Activated T-helper 1 cell treated with anti-CD3 and anti-CD28 coated beads, Interleukin-2, amount 50 U/mL, for 16 hours (primary cell): ENCODE measurements at places on chromosomes 16 and 17.

GRCh38 chr17:63495491-63495890 lies 18.6 kb downstream of the ACE start:
- DNase-seq, result no peak

DNA sequence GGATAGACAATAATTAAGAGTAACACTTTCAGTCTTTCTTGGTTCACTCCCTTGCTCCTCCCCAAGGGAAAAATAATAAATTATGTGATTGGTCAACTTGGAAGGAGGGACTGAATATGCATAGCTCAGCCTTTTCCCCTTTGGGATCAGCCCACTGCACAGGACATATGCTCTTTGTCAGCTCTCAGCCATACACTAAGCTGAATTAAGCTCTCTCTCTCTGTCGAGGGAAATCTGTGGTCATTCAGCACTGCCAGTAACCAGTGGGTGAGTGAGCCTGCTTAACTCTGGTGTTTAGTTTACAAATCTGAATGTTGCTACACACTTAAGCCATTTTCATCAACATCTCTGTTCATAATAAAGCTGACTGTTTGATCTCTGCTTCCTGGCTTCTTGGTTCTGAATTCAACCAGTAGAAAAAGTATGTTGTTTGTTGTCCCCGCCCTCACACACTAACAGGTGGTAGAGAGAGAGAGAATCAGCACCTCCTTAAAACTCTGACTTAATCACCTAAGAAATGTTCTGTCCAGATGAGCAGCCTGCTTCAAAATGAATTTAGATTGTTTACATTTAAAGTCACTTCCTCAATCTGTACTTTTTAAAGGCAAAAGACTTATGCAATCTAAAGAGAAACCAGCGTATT lies 102.3 kb upstream of the C17orf78 start:
- DNase-seq, result no peak

GRCh38 chr17:57259306-57259705 lies 3.0 kb downstream of the MSI2 start:
- DNase-seq, result no peak

- DNase-seq, result no peak
These were observed 4.4 kb downstream of the MVP start for GRCh38 chr16:29824589-29825144.

DNA sequence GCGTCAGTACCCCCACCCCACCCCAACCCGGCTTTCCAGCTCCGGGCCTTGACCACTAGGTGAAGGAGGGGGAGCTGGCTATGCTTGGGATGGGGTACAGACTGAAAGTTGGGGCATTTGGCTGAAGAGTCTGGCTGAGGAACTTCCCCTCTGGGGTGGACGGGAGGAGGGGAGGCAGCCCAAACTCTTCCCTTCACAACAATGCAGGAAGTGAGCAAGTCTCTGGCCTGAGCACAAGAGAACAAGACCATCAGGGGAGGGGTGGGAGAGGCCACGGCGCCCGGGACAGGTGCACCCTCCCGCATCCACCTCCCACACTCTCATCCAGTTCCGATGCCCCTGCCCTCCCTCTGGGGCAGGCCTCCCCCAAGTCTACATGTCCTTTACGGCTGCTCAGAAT lies 5.6 kb downstream of the USH1G start:
- DNase-seq, result no peak

DNA sequence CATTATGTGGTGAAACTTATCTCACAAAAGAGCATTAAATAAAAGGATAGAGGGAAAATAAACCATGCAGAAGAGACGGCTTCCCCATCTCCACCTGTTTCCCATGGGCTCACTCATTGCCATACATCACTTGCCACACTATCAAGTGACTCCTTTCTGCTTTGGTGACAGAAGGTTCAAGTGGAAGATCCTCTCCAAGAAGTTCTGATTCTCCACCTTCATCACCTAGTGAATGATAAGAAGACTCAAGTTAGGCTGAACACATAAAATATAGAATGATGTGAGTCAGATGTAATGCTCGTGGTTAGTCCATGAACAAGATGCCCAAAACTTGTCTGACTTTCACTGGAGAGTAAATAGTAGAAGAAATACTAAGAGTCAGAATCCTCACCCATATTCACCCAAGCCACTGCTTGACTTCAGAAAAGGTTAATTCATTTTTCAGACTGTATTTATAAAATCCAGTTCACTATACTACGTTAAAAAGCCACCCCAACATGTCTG lies 100.1 kb upstream of the TOB1 start:
- no peak for DNase-seq

DNA sequence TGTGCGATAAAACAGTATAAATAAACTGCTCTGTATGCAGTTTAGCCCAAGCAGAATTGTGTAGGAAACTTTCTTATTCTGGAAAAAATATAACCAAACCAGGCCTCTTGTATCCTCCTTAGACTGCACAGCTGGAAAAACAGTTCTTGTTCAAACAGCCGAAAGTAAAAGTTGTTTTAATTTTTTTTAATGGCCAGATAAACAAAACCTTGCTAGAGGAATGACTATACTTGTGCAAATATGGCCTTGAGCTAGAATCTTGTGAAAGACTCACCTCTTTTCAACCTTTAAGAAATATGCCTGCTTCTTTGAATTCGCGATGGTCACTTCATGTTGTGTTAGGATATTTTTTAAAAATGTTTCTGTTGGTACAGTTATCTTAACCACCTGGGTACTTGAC lies 114.5 kb upstream of the MAF start:
- DNase-seq, result no peak

GRCh38 chr16:29158785-29159184 lies 173.9 kb downstream of the LAT start:
- no peak for DNase-seq

DNA sequence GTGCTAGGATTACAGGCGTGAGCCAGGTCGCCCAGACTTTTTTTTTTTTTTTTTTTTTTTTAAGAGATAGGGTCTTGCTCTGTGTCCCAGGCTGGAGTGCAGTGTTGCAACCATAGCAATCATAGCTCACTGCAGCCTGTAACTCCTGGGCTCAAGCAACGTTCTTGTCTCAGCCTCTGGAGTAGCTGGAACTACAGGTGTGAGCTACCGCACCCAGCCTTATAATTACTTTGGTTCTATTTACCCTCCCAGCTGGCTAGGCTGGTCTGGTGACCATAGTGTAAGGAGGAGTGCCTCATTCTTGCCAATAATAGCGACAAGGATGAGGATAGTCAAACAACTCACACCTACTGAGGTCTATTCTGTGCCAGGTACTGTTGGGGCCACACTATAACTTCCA lies 39.6 kb upstream of the USP7 start:
- DNase-seq, result no peak

- no peak for DNase-seq
These were observed 126.6 kb downstream of the RPTOR start for GRCh38 chr17:80671039-80671824.

- no peak for DNase-seq
These were observed 17.9 kb downstream of the MYO1C start for GRCh38 chr17:1474402-1475189.

DNA sequence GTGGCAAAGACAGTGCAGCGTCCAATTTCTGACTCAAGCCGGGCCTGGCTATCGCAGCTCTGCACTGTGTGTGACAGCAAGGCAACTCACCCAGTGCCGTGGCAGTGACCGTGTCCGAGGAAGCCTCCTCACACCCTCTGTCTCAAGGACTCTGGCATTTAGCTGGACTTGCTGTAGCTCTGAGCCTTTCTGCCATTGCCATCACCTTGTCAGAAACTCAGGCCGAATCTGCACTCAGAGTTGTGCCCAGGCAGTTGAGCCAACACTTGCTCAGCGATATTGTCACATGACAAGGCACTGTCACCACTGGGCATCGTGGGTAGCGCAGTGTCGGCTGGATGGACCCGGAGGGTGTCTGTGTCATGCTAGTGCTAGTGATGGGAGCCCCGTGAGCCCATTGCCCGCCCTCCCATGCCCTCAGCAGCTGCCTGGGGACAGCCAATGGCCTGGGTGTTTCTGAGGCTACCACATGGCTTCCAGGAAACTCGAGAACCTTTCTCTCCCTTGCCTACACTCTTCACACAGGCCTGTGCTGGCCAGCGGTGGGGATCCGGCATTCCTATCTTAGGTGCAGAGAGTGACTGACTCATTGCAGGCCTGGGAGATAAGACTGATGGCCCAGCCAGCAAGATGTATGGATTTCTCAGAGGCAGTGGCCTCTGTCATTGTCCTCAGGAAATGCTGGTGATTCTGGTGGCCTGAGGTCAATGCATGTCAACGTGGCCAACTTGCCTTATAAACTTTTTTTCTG lies 22.1 kb upstream of the STH start:
- DNase-seq, result no peak

- DNase-seq, result no peak
These were observed 1.8 kb downstream of the RNF43 start for GRCh38 chr17:58415371-58416055.

GRCh38 chr16:11557801-11558200 lies 28.9 kb downstream of the LITAF start:
- no peak for DNase-seq

- DNase-seq, result no peak
These were observed 14.1 kb upstream of the G6PC1 start for GRCh38 chr17:42886283-42887176.

DNA sequence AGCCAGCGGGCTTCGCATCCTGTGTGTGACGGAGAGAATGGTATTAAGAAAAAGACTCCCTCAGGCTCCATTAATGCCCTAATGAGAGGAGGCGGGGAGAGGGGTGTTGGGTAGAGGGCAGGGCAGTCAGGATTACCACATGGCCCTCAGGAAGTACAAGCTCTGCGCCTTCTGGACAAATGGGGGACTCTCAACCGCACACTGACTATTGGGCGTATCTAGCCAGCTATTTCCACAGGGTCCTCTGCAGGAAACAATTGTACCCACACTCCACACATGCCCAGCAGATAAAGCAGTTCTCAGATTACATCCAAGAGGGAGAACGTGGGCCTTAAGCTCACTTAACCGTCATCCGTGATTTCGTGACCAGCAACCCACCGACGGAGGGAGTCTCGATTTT lies 14.7 kb downstream of the NXN start:
- DNase-seq, result no peak

GRCh38 chr17:82457073-82457928 lies 1.2 kb upstream of the NARF start:
- DNase-seq, result no peak
